Erythroblast (primary cell): ENCODE measurements at places on chromosomes 1 and 21.

GRCh38 chr1:183512450-183512849 lies 40.2 kb downstream of the SMG7 start:
- no peak for DNase-seq

DNA sequence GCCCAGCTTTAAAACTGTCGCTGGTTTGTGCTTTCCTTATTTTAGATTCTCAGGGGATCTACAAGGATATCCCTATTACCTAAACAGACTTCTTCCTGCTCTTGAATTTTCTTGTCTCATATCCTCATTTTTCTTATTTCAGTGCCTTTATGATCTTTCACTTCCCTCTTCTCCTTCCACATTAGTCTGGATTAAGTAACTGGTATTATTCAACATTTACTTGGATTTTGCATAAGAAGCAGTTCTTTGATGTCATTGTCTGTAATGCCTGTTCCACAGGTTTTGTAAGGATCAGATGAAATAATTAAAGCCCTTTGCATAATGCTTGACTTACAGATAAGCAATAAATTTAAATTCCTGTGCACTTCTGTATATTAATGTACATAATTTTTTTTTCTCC lies 26.5 kb downstream of the CXADR start:
- DNase-seq, result no peak

- DNase-seq, result peak; percentile 49
Observed at GRCh38 chr1:8122160-8122476, 96.0 kb upstream of the ERRFI1 start.

GRCh38 chr21:8988696-8989095 lies 1532.7 kb upstream of the TPTE start:
- no peak for DNase-seq

- no peak for DNase-seq
Observed at GRCh38 chr1:223248001-223248769, 105.1 kb upstream of the TLR5 start.

DNA sequence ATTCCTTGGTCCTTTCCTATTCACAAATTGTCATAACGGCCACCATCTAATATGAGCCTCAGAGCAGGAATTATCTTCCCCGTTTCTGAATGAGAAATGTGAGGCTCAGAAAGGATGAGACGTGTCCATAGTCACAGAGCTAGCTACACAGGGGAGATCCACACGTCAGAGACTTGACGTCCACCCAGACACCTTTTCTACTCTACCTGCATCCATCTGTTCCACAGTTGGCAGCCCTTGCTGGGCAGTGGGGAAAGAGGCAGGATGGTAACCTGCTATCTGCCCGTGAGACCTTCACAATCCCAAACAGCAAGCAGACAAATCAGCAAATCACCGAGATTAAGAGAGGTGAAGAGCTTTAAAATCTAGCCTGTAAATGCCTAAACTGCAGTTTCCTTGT lies 8.4 kb downstream of the RIMS3 start:
- no peak for DNase-seq

- DNase-seq, result no peak
Observed at GRCh38 chr1:214740471-214740870, 137.5 kb downstream of the CENPF start.

DNA sequence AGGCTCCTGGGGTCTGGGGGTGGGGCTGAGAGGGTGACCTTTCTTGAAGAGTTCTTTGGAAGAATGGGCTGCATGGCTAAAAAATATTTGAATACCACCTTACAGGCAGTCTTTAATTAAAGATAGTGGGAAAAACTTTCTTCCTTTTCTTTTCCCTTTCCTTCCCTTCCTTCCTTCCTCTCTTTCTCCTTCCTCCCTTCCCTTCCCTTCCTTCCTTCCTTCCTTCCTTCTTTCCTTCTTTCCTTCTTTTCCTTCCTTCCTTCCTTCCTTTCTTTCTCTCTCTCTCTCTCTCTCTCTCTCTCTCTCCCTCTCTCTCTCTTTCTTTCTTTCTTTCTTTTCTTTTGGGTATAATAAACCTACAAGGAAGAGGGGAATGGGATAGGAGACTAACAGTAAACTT lies 77.8 kb upstream of the EDN2 start:
- DNase-seq, result no peak

DNA sequence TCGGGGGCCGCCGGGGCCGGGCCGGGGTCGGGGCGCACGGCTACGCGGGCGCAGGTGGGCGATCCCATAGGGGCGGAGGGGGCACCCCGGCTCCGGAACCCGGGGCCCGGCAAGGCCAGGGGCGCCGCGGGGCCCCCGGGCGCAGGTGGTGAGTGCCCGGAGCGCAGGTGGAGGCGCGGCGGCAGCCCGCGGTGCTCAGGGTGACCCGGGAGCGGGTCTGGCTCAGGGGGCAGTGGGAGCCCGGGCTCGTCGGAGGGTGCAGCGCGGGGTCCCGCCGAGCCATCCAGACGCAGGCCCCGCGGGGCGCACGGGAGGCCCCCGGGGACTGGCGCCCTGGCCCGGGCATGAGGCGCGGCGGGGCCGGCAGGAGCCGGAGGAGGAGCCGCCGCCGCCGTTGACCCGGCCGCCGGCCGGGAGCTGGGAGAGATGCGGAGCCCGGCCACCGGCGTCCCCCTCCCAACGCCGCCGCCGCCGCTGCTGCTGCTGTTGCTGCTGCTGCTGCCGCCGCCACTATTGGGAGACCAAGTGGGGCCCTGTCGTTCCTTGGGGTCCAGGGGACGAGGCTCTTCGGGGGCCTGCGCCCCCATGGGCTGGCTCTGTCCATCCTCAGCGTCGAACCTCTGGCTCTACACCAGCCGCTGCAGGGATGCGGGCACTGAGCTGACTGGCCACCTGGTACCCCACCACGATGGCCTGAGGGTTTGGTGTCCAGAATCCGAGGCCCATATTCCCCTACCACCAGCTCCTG lies 489 bp downstream of the CELSR2 start:
- DNase-seq, result peak; percentile 38

- DNase-seq, result no peak
Observed at GRCh38 chr21:27134516-27134915, 167.6 kb upstream of the ADAMTS5 start.

- no peak for DNase-seq
Observed at GRCh38 chr1:221667504-221667903, 74.4 kb downstream of the DUSP10 start.

- DNase-seq, result no peak
Observed at GRCh38 chr1:221912230-221912629, 170.3 kb upstream of the DUSP10 start.

DNA sequence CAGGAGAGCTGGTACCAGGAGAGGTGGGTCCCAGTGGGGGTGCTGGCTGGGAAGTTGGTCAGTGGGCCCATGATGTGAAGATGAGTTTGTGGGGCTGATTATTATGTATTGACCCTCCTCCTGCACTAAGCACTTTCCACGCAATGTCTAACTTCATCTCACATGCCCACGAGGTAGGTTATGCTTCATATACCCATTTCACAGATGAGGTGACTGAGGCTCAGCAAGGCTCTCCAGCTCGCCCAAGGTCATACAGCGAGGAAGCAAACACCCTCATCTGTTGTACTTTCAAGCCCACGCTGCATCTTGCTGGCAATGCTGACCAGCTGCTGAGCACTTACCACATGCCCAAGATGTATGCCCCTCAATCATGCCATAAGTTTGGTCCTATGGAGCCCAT lies 175.8 kb downstream of the GRIK3 start:
- DNase-seq, result no peak

DNA sequence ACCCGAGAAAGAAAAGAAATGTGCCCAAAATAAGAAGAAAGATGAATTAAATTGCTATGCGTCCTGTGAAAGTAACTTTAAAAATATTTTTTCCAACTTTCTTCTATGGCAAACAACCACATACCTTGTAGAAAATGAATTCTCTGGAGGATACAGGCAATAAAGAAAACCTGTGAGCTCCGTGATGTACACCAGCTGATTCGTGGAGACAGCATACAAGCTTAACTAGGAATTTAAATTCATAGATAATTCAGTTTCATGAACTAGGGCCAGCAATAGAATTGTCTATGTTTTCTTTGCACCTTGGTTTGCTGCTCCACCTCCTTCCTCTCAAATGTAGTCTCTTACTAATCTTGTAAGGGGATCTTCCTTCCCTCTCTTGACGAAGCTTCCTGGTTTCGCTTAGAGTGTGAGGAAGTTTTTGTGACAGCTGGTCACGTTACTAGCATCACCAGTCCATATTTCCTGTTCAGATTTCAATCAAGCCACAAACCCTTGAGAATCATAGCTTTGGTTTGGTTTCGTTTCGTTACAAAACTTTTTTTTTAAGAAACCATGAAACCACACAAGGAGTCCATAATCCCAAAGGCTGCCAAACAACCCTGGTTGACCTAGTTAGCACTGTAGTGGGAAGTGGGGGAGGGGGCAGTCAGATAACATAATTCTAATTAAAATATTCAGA lies 35.8 kb downstream of the GREM2 start:
- DNase-seq, result no peak

DNA sequence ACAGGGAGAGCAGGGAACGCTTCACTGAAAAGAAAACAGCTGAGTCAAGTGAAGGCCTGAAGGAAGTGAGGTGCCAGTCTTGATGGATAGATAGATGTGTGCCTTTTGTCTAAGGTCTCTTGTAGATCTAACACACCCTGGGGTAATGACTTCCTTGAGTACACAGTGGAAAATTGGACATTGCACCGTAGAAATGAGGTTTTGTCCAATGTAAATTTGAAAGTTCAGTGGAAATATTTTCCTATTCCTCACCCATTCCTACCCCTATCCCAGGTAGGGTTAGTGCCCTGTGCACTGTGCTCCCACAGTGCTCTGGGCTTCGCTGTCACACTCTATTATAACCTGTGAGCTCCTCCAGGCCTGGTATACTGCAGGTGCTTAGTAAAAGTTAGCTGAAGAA lies 24.3 kb downstream of the ZMYND12 start:
- DNase-seq, result no peak

DNA sequence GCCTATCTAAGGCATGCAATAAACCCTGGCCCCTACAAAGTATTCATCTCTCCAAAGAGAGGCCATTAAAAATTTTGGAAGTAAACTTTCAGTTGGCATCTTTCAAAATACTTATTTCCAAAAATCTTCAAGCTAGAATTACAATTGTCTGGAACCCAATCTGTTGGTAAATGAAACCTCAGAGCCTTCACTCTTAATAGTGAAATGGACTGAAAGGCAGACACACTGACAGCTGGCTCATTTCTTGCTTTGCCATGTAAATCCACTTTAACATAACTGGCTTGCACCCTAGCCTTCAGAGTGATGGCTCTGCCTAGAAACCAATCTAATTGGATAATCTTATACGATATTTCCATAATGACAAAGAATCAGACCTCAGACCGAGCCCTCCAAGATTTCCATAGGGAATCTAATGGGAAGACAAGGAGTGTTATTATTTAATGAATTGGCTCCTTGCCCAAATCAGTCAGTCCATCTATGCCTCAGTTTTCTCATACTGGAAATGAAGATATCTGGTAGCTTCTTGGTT lies 9.2 kb upstream of the PALMD start:
- no peak for DNase-seq

DNA sequence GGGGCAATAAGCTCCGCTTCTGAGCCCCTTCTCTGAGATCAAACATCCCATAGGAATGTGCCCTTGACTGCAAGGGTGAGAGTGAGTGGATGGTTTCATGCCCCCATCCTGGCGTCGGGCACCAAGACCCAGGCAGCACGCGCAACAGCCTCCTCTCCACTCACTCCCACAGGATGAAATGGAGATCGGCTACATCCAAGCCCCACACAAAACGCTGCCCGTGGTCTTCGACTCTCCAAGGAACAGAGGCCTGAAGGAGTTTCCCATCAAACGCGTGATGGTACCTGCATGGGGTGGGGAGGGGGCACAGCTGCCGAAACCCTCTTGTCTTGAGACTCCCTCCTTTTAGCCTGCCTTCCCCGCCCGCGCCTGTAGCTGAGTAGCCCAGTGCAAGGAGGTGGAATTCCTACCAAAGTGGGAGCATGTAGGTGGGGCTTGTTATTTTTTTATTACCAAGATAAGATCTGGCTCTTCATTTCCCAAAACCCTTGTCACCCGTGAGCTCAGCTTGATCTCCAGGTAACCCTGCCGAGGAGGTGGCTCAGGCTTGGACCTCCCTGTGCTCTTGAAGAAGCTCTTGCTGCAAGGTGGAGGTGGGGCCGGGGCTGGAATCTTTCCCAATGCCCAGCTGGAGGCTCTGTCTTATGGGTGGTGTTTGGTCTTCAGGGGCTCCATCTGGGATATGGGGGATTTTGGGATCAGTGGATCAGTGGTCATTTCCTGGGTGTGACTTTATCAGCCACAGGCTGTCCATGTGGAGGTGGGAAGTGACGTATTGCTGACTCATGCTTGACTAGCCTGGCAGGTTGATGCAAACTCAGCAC lies 24.0 kb upstream of the PADI6 start:
- peak; percentile 31 for DNase-seq

DNA sequence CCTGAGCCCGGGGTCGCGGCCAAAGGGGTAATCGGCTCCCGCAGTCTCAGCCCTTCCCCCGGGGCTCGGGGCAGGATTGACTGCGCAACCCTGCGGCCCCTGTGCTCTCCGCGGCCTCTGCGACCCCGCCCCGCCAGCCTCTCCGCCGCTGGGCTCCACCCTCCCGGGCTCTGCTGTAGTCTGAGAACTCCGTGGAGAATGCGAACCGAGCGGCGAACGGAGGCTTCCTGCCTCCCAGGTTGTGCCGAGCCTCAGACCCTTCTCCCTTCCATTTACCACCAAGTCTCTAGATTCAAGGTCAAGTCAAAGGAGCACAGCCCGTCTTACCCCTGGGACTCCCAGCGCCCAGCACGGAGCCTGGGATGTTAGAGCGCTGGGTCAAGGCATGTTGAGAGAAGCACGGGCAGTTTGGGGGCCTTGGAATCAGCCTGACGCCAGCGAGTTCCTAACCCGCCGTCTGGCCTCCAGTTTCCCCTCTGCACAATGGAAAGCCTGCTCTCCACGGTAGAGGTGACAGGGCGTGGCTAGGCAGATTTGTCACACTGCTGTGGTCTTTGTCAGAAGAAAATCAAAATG lies 3.0 kb downstream of the ATP2B4 start:
- peak; percentile 38 for DNase-seq

DNA sequence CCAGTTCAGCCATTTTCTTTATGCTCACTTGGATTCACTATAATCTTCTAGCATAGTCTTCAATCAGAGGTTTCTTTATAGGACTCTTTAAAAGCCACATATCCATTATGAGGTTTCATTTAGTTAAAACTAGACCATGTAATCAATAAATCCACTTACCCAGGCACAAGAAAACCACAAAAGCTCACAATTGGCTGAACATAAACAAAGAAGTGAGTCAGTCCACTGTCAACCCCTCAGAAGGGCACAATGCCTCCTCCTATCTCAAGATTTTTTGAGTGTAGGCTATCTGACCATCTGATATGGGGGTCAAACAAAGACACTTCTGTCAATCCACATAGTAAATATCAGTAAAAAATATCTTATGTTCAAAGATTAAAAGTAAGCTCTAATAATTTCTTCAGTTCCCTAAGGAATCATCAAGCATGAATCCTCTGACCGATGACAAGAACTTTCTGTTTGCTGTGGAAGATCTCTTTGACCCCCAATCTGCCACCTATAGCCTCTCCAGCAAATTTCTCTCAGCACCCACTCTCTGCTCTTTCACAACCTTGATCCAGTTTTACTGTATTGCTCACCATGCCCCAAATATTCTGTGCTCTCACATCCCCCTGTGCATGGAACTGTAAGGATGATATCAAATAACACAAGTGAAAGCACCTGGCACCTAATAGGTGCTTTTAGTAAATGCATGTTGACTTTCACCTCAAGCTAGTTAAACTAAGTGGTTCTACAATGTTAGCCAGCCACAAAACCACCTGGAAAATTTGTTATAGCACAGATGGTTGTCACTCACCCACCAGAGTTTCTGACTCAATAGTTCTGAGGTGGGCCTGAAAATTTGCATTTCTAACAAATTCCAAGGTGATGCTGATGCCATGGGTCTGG lies 16.7 kb downstream of the RAB3B start:
- DNase-seq, result no peak

- DNase-seq, result no peak
Observed at GRCh38 chr1:222697826-222698225, 14.5 kb downstream of the AIDA start.
